Left renal pelvis (tissue), 4 donors: ENCODE measurements at places on chromosomes 7 and 10.

DNA sequence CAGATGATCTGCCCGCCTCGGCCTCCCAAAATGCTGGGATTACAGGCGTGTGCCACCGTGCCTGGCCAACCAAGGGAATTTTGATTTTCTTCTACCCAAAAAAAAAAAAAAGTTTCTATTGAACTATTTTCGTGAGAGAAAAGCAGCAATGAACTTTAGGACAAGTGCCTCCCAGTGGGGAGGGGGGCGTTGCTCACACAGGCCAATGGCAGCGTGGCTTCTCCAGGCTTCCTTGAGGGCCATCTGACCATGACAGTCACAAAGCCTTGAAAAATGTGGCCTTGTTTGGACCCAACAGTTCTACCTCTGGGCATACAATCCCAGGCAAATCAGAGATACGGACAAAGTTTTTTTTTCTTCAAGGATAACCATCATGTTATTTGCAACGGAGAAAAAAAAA lies 56.0 kb downstream of the TNRC18 start:
- DNase-seq, result no peak

GRCh38 chr7:155985518-155986250 lies 173.4 kb upstream of the SHH start:
- DNase-seq, result no peak

DNA sequence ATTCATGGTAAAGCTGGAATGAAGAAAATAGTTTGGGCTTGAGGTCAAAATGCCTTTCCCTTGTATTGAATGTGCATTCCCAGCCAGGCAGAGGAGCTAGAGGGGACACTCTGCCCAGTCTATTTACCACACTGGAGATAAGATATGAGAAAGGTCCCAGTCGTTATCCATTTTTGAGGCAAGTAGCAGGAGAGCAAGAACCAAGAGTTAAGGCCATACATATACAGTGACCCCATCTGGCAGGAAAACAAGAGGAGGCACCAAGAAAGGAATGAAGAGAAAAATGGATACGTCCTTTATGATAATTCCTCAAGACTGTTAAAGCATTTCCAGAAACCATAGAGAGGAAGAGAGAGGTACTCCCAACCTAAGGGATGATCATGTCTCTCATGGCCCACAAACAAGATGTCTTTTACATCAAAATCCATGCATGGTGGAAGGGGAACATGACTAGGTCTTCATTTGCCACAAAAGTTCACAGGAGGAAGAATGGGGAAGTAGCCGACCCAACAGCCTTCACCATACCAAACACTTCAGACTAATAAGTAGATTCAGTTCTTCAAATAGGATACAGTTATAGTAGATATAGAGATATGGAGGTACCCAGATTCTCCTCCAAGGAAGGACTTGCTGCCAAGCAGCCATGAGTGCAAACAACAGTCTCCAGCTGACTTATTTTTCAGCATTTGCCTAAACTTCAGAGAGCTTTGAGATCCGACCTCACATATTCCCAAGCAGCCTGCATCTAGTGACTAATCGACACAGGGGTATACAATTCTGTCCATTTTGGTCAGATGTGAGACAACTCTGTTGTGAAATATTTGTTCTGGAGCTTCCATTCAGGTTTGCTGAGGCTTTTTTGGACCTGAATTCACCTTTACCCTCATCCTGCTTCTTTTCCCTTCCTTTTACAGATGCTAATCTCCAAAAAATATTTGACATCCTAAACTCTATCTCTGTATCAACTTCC lies 61.1 kb upstream of the CCDC71L start:
- no peak for DNase-seq

GRCh38 chr10:75484717-75485116 lies 53.3 kb downstream of the LRMDA start:
- DNase-seq, result no peak

GRCh38 chr10:89741126-89741762 lies 39.9 kb downstream of the KIF20B start:
- no peak for DNase-seq

GRCh38 chr7:41277561-41277960 lies 425.3 kb downstream of the INHBA start:
- no peak for DNase-seq
